ENCODE measurements at places on chromosomes 7 and 10.

GRCh38 chr10:132186488-132187429 is at the start of gene DPYSL4:
DPYSL4 (plus strand) TSS chr10:132186948; CDS start chr10:132187064, 116 bp downstream.
- DNase-seq: no peak

GRCh38 chr10:37975401-37975991 is 951 bp downstream of the ZNF25 start:
- DNase-seq: no peak

DNA sequence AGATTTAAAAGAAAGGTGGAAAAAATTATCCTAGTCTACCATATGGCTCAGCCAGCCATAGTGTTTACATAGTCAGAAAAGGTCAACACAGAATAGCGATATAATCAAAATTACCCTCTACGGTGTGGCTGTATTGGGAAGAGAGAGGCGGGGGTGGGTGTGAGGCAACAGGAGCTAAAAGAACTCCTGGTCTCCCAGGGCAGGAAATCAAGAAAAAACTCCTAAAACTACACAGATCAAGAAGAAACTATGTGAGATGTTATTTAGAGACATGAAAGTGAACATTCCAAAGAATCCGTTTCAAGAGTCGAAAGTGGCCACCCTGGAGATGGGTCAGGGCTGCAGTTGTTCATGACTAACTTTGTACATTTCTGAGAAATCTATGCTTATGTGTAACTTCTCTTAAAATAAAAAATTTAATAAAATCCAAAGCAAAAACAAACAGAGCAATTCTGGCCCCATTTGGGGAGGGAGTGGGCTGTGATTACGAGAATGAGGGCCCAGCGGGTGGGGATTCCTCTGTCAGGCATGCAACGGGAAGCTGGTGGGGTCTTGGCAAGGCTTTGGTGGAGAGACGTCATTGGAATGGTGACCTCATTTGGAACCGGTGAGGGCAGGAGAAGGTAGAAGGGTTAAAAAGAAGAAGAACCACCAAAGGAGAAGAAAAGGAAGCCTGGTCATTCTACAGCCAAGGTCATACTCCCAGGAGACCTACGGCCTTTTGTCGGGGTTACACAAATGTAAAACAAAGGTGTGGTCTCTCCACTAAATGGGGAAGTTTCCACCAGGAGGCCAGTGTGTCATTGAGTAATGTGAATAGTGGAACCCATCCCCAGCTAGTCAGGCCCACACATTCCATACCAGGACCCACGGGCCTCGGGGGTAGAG is 71.2 kb upstream of the DUSP5 start:
- DNase-seq: no peak

GRCh38 chr10:116274064-116274904 is 1.3 kb upstream of the GFRA1 start:
- peak; percentile 58 for DNase-seq

- no peak for DNase-seq
Observed at GRCh38 chr7:84043661-84044191, 150.9 kb downstream of the SEMA3A start.

All from breast epithelium (tissue), 4 donors.